Endodermal cell (in vitro differentiated cells): ENCODE measurements at places on chromosomes 16 and 17.

DNA sequence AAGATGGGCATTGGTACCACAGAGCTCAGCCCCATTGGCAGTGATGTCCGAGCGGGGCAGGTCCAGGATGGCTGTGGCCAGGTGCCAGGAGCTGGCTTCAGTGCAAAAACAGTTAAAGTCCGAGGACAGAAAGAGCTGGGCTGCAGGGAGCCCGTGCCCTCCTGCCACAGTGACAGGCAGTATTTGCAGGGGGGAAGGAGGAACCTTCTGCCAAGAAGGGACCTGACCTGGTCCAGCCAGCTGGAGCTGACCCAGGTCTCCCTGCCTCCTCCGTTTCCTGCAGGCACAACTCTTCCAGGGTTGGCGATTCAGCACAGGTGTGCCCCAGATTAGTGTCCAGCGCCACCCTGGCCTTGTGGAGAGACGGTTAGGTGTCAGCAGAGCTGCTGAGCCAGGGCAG is 199.0 kb downstream of the ENGASE start:
- no peak for DNase-seq

- DNase-seq: peak; percentile 3
Measured at GRCh38 chr17:39765175-39765574, 27.4 kb downstream of the GRB7 start.

DNA sequence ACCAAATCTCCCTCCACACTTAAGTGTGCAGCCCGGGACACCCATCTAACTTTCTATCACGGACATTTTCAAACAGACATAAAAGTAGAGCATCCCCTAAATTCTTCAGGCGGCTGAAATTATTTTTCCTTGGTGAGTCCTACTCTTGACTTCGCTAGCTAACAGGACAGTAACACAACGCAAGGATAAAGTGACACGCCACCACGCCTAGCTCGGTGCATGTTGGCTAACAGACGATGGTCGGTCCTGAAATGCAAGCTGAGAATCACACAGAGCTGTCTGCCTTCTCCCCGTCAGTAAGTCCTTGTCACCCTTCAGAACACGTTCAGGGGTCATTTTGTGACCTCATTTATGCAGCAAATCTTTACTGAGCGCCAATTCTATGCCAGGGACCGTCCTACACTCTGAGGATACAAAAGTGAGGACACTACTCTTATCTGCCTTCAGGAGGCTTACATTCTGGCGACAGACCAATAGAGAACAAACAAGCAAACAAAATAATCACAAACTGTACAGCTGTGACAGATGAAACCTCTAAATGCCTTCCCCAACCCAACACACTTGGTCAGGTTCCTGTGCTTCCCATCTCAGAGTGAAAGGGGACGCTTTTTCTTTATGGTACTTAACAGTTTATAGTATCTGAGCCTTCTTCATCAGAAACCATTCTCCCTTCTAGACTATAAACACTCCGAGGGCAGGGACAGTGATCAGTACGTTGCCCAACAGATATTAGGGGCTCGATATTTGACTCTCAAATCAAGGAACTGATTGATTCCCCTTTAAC is 1.3 kb downstream of the NTAN1 start:
- DNase-seq: no peak

DNA sequence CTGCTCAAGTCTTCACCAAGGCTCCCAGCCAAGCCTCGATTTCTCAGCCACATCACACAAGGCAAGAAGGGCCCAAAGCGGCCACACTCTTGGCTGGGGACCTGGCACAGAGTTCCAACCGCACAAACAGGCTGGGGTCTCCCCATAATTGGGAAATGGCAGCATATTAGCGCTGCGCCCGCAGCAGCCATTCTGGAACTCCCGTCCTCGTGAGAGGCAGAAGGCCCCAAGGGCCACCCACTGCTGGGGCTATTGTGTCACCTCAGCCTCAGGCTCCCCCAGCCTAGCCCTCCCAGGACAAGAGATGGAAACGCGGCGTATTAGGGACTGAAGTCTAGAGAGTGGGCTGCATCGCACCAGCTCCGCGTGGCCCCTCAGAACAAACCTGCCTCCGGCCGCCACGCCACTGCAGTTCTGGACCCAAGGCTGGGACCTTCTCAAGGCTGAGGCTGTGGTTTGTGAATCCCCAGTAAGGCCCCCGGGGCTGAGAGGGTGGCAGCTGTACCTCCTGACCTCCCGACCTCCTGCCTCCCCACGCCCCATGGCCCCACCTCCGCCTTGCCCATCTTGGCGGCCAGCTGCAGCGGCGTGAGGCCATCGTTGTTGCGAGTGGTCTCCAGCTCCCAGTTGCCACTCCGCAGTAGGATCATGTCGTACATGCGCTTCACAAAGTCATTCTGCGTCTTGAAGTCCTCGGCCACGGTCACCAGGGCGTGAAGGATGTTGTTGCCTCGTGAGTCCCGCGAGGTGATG is 25.3 kb downstream of the TRPV3 start:
- DNase-seq: no peak

GRCh38 chr16:47037396-47037745 is 63.9 kb upstream of the DNAJA2 start:
- peak; percentile 74 for DNase-seq

DNA sequence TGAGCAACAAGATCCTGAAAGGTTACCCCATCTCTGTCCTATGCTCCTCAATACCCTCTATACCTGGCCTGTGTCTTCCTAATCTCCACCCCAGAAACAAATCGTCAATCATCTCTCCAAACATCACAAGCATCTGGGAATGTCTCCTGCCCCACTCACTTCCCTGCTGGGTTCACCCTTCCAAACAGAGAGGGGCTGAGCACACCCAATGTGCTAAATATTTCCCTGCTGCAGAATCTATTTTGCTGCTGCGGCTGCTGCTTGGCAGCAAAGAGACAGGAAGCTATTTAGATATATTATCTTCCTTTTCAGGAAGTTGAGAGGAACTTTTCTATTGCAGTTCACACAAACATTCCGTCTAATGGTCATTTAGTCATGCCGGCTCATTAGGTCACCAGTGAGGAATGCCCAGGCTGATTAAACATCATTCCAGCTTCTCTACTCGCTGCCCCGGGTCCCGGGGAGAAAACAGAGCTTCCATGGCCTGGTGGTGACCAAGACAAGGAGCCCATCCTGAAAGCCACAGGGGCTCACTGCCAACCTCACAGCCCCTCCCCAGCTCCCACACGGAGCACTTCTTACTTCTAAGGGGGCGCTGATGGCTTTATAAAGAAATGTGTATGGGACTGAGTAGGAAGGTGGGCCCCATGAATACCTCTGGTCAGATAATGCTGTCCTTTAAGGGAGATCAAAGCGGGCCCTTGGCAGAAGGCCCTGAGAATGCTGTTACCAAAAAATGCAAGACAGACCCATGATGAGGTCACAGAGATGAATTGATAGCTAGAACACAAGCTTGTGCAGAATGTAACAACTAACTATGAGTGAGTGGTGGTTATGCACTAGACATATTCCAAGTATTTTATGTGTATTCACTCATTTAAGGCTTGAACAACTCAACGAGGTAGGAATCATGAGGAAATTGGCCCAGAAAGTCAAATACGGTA is 218.3 kb downstream of the SOX9 start:
- DNase-seq: peak; percentile 89

DNA sequence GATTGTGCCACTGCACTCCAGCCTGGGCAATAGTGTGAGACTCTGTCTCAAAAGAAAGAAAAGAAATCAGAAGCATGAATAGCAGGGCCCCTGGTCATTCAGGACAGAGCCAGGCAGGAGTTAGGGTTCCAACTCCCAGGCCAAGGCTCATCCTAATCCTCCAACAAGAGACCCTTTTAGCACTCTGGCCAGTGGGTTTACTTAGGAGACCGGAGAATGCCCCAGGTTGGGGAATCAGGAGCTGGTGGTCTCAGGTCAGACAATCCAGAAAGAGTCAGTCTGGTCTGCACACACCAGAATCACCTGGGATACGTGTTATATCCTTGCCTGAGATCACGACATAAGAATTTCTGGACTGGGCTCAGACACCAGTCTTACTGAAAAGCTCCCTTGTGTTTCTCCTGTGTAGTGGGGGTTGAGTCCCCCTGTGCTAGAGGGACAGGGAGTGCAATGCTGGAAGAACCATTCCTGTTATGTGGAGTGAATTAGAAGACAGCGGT is 48.7 kb downstream of the CCDC42 start:
- DNase-seq: no peak

DNA sequence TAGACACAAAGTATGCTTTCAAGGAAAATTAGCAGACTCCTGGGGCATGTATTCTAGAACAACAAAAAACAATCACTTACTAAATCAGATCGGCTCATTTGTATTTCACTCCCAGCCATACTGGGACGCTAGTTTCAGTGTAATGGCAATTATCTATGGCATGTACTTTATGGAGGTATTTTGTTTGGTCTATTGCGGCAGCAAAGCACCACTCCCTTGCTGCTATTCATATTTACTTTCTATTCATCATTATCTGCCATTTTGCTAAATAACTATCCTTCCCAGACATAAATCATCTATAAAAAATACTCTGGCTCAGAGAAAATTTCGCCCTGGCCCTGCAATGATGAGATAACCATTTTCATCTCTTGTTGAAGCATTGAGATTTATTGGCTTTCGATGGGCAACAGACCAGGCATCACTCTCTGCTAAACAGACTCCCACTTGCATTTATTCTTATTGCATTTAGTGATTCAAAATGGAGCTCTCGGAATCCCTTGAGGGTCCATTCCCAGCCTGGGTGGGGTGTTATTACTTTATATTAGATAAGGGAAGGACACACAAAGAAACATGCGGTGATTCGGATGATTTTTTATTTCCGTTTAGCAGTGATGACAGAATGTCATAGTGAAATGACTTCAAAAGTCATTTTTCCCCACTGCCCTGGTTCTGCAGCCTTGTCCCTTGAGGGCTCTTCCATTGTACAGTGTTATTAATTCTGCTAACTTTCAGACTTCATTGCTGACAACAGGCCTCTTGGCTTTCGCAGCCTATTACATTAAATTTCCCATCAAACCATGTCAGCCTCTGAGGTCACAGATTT is 225.8 kb downstream of the IRX3 start:
- DNase-seq: no peak

GRCh38 chr17:6305613-6306360 is 129.1 kb downstream of the AIPL1 start:
- DNase-seq: no peak

GRCh38 chr16:78184238-78185183 is 85.1 kb downstream of the WWOX start:
- no peak for DNase-seq

GRCh38 chr16:19883296-19883965 is 1.2 kb downstream of the GPRC5B start:
- DNase-seq: peak; percentile 87

DNA sequence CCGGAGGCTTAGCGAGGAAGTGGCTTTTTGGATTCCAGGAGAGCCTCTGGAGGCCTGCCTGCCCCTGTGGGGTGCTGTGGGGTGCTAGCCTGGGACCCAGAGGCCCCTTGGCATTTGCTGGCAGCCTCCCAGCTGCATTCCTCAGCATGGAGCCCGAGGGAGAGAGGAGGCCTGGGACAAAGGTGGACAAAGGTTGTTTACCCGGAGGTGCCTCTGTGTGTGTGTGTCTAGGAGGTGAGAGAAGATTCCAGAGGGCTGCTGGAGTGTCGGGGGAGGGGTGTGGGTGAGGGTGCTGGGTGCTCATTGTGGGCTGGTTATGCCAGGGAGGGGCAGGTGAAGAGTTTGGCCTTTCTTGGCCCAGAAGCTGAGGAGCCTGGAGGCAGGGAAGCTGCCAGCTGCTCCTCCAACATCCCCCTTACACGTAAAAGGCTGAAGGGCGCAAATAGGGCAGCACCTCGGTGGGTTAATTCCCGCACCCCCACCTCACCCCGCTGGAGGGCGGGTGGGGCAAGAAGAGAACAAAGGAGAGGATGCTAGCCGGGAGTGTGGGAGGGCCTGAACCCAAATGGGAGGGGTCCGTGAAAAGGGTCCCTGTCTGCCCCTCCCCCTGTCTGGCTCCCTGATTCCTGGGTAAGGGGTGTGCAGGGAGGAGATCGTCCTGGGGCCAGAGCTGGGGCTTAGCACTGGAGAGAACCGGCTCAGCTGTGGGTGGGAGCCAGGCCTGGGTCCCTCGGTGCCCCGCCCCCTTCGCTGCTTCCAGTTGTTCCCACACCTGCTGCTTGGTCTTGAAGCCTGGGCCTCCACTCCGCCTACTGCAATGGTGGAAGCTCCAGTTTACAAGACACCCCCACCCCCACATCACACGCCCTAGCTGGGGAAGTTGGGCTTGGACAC is 9.9 kb downstream of the HEXIM2 start:
- peak; percentile 90 for DNase-seq

DNA sequence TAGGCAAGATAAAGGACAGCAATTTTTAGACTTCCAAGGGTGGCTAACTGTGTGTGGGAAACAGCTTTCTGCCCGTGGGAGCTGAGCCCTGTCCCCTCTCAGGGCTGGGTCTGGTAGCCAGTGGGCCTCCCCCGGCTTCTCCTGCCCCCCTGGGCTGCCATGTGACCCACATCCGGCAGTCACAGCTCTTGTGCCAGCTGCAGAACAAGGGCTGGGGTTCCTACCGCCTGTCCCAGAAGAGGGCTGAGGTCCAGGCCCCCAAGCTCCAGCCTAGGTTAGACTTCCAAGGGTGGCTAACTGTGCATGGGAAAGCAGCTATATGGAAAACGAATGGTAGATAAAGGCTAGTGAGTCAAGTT is 6.1 kb downstream of the GAST start:
- DNase-seq: no peak

GRCh38 chr17:72926171-72926570 is 166.3 kb downstream of the SLC39A11 start:
- no peak for DNase-seq

GRCh38 chr16:16071631-16072244 is 122.3 kb downstream of the ABCC1 start:
- peak; percentile 60 for DNase-seq

DNA sequence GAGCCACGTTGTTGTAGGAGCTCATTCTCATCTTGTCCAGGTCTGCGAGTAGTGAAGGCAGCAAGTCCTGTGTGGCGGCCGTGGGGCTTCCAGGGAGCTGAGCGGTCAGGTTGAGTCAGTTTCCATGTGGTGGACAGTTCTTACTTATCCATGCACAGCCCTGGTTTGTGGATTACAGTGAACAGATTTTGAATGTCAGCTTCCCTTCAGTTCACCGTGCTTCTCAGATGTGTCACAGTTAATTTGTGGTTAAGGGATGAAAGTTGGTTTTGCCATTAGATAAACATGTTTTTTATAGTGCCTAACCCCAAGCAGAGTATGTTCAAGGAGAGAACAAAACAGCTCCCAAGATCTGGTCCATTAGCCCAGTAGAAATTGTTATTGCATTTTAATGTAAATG is 103.1 kb downstream of the RPTOR start:
- DNase-seq: no peak

DNA sequence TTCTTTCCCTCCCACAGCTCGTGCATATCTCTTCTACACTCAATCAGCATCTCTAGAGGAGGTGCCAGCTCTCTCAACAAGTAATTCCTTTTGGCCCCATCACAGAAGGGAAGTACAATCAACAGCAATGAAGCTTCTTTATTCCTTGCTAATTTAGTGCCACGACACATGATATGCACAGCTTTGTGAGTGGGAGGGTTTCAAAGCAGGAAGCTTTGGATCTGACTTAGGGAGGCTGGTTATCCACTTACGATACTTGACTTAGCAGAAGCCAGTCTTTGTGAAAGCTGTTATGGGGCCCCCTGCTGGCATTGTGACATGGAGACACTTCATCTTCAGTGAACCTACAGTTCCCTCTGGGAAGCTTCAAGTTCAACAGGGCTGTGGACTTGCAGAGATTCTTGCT is 81.0 kb downstream of the TMEM100 start:
- DNase-seq: peak; percentile 92
